ENCODE measurements at places on chromosomes 12 and 14.

GRCh38 chr12:46627686-46628085 lies 198.1 kb downstream of the SLC38A4 start:
- no peak for DNase-seq

DNA sequence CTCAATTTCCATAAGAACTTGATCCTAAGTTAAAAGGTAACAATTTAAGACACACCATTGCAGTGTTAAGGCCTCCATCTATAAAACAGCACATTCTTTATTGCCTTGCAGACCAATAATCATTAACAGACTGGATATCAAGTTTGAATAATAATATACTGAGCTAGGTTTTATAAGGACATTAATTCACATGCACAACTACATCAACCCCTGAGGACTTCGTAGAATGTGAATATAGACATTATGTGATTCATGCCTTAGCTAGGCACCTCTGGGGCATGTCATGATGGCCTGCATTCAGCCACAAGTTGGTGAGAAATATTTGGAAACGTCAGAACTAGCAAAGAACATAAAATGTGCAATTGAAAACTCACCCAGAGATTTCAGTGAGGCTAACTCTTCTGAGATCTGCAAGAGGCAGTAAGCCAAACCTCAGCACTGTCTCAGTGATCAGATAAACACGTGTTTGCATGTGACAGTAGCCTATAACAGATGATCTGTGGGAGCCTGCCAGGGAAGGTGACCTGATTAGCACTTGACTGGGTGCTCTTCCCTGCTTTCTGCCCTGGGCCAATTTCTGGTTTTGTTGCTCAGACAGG lies 492.2 kb downstream of the FLRT2 start:
- no peak for DNase-seq

DNA sequence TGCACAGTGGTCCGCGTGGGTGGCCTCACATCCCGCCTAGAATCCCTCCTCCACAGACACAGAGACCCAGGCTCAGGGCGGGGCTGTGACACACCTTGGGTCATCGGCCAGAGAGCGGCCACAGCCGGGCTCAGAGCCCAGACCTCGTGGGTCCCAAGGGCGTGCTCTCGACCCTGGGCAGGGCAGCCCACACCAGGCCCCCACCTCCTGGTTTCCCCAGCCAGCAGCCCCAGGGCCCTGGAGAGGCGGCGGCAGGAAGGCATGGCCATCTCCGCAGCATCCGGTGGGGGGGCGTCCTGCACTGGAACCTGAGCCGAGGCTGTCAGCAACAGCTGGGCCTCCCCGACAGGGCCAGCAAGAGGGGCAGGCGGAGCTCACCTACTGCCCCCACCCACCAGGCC lies 15.2 kb downstream of the JAG2 start:
- DNase-seq = peak; percentile 34

DNA sequence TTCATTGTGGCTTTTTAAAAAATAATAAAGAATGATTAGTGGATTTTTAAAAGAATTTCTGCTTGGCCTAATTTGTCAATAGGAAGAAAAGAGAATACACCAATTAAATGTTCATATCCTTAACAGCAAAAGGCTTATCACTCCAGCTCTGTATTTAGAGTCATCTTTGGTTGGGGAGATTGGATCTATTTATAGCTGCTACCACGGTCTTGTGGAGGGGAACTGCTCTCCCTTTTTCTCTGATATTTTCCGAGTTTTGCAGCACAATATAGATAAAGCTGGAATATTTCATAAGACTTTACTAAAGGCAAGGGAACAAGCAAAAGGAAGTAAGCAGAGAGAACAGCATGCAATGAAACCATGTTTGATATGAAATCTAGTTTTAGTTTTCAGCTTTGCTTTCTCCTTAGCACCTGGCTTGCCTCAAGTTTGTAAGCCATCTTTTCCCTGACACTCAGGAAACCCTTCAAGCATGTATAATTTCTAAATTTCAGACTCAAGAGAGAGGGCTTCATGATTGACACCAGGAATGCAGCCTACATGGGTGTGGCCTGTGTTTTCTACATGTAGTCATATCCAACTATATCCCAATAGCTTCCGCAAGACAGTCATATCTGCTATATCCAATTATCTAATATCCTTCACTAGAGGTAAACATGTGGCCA lies 35.2 kb downstream of the BRMS1L start:
- no peak for DNase-seq

- DNase-seq = no peak
Measured at GRCh38 chr14:81123811-81124210, 96.9 kb downstream of the GTF2A1 start.

DNA sequence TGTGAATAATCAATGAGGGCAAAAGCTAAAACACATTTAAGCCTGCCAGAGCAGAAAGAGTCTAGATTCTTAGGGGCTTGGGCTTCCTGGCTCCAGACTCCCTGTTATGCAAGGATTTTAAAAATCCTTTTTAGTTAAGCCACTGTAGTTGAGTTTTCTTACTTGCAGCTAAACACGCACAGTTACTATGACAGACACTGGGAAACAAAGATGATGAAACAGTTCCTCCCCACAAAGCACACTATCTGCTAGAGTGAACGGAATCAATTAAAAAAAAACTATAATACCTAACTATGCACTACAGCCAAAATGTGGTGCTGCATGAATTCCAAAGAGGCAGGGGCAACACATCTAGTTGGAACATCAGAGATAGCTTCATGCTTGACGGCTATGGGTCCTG lies 28.2 kb downstream of the RPS6KA5 start:
- no peak for DNase-seq

- no peak for DNase-seq
Measured at GRCh38 chr14:74083161-74083560, 1.1 kb downstream of the ALDH6A1 start.

DNA sequence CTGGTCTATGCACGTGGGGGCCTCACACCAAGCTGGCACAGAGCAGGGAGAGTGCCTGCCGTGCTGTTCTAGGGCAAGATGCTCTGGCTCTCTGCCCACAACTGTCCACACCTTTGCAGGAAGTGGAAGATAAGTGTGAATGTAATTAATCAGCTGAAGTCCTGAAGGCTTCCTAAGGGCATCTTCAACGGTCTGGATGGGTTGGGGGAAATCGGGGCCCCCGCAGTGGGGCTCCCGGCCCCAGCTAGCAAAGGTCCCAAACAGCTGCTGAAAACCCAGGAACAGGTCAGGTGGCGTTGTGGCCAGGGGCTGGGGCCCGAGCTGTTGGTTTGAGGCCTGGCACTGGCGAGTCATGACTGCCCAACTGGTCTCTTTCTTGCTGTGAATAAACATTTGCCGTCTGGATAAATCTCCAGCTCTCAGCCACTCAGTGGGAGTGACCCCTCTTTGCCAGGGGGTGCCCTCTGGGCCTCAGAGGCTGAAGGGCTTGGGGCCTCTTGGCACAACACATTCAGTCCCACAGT lies 6.7 kb upstream of the SLC25A29 start:
- no peak for DNase-seq

- no peak for DNase-seq
Measured at GRCh38 chr12:55682087-55682796, 25.5 kb downstream of the ITGA7 start.

GRCh38 chr12:89858718-89859117 lies 150.1 kb upstream of the ATP2B1 start:
- DNase-seq = no peak

DNA sequence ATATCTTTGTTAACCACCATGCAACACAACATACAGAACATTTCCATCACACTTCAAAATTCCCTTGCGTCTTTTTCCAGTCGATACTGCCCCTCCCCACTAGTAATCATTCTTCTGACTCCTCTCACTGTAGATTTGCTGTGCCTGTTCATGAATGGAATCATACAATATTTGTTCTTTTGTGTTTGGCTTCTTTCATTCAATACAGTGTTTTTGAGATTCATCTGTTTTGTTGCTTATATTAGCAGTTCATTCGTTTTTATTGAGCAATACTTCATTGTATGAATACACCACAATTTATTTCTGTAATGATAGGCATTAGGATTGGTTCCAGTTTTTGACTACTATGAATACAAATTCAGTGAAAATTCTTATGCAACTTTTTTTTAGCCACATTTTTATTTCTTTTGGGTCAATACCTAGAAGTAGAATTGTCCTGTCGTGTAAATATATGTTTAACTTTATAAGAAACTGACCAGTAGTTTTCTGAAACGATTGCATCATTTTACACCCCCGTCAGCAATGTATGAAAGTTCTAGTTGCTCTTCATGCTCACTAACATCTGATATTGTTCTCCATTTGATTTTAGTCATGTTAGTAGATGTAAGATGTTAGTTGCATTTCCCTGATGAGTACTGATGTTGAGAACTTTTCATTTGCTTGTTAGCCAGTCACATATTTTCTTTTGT lies 127.5 kb downstream of the TGFB3 start:
- DNase-seq = no peak

GRCh38 chr14:100134586-100134985 lies 24.9 kb downstream of the DEGS2 start:
- DNase-seq = no peak

DNA sequence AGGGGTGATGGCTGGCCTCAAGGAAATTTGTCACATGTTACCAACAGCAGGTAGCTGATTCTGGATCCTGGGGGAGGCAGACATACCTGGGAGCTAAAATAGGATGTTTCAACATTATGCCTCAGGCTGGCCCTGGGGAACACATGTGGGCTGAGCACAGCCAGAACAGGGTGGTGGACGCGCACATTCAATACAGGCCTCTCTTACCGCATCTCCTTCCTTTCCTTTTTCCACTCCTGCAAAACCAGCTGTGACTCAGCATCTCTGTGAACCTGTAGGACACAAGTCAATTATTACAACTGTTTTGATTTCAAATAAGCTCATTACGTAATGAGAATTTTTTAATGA lies 61.0 kb downstream of the NT5DC3 start:
- DNase-seq = no peak

Data from activated naive CD8-positive, alpha-beta T cell treated with anti-CD3 and anti-CD28 coated beads, Interleukin-2, amount 10 ng/mL, durations not matched to agents 7 days and 5 days (primary cell).